Lung microvascular endothelial cell (primary cell): ENCODE measurements at places on chromosomes 4 and X.

DNA sequence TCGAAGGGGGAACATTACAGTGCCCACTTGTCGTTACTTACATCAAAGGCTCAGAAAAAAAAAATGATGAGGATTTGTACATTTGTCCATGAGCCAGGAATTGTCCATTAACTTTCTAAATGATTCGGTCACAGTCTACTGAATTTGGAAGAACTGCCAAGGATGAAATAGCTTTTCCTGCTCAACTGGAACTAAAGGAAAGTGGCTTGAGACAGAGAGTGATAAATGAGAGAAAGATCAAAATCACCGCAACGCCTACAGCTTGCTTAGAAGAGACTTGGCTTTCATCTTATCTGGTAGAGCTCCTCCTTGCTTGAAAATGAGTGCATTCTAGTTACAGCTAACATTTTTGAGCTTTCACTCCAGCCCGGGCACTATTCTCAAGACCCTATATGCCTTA is 55.5 kb upstream of the ADGRG2 start:
- DNase-seq = no peak

GRCh38 chr4:98030059-98030458 is 113.2 kb downstream of the STPG2 start:
- no peak for DNase-seq

DNA sequence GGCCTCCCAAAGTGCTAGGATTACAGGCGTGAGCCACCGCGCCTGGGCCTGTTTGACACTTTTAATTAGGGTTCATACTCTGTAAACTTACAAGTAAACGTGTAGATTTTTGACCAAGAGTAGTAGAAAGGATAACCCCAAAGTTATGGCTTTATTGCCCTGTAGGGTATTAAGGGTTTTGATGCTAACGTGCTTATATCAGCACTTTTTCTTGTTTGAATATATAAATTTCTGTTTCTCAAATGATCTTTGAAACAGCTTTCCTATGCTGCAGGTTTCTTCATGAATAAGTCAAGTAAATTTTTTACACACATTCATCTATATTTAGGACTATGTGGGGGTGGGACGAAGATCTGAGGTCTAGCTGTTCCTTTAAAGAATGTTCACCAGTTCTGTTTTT is 29.3 kb upstream of the REPS2 start:
- DNase-seq = no peak

GRCh38 chrX:6917666-6918065 is 229.8 kb upstream of the STS start:
- no peak for DNase-seq

- DNase-seq = no peak
Measured at GRCh38 chr4:170666909-170667308, 577.2 kb upstream of the AADAT start.

- DNase-seq = no peak
Measured at GRCh38 chr4:86329431-86329830, 30.4 kb downstream of the MAPK10 start.

GRCh38 chrX:154308108-154308946 is 12.7 kb downstream of the TKTL1 start:
- DNase-seq = peak; percentile 68

DNA sequence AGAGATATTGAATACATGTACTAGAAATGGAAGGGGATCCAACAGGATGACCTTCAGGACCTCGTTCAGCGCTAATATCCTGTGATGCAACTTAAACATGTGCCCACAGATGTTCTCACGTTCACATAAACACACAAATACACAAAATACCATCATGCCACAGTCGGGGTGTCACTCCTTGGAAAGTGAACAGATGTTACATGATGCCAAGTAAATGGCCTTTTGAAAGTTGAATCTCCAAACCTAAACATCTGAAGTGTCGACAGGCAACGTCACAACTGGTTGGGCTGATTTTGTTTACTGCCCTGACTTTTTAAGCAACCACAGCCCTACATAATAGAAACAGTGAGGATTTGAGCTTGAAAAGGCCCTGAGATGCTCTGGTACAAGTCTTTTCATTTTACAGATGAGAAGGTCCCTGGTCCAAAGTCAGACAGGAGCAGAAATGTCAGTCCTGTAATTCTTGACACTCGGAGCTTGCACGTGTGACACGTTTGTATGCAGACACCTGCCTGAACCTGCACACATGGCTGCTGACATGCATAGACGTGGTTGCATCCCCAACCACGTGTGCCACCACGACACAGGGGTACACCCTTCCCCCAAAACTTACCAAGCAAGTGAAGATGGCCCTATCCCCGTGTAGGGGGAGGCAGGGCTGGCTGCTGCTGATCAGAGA is 23.5 kb upstream of the BCORL1 start:
- DNase-seq = no peak

DNA sequence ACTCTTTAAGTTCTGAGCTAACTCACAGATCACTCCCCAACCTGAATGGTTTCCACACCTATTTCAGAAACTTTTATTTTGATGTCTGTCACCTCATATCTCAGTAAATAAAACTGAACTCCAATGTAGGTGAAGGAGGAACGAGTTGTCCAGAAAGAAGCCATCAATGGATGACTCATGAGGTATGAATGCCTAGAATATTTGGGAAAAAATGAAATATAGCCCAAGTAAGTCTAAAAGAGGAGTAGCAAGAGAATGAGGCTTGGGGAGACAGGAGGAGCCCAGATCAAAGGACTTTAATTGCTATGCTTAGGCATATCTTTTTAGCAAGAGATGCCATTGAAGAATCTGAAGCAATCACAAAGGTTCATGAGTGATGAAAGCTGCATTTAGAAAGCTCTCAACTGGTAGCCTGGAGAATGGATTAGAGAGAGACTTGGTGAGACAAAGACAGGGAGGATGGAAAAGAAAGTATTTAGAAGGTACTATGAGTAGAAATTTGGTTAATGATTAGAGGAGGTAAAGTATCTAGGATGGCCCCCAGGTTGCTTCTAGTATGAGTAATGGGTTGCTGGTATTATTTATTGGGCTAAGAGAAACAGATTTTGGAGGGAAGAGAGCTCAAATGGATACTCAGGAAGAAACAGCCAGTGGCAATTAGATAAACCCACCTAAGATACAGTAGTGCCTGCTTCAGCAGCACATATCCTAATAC is 39.4 kb downstream of the NOCT start:
- DNase-seq = no peak

DNA sequence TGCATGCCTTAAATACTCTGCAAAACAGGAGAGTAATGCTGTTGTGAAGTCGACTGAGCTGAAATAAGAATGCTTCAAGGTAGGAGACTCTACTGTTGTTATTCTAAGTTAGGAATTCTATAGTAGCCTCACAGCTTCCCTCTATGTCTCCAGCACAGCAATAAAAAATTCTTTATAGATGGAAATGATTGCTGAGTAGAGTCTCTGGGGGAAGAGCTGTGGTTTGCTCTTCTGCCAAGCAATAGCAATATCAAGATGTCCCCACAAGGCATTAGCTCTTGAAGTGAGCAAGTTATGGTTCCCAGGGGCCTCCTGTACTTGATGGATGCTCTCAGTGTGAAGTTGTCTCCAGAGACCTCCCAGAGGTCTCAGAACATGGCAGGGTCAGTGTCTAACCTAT is 880.6 kb upstream of the FRG1 start:
- DNase-seq = no peak

GRCh38 chrX:41288641-41289040 is 45.3 kb upstream of the DDX3X start:
- no peak for DNase-seq

DNA sequence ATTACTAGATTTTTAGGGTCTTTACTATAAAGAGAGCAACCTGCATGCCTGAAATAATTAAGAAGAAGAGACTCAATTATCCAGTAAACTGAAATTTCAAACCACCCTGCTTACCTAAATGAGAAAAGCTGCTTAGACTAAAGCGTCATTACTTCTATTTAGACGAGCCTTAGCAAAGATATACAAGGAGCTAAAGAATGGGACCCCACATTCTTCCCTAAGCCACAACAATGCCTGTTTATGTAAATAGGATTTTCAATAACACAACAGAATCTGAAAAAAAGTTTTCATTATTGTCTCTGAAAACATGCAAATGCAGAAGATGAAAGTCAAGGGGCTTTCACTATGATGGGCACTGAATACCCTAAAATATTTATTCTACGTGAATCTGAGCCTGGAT is 16.2 kb downstream of the GPC3 start:
- no peak for DNase-seq

GRCh38 chr4:117550085-117550484 is 464.7 kb upstream of the TRAM1L1 start:
- no peak for DNase-seq

- no peak for DNase-seq
Measured at GRCh38 chr4:168411318-168412150, 68.8 kb downstream of the DDX60L start.

DNA sequence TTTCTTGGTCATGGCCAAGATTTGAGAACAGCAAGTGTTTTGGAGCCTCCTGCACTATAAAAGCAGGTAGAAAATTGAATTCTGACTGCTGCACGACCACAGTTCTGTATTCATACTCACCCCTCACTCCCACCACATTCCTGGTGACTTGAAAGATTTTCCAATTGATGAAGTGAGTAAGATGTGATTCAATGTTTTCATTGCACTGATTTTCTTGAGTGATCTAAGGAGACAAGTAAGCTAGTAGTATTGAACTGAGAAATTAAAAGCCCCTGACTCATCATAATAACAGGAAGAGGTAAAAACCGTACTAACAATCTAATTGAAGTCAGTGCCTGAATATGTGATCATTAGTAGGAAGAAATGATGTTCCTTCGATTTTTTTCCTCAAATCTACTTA is 6.1 kb upstream of the SEC24D start:
- DNase-seq = peak; percentile 24

GRCh38 chr4:47907089-47907646 is 7.2 kb downstream of the NFXL1 start:
- DNase-seq = no peak

- no peak for DNase-seq
Measured at GRCh38 chrX:39251995-39252394, 450.7 kb downstream of the MID1IP1 start.

DNA sequence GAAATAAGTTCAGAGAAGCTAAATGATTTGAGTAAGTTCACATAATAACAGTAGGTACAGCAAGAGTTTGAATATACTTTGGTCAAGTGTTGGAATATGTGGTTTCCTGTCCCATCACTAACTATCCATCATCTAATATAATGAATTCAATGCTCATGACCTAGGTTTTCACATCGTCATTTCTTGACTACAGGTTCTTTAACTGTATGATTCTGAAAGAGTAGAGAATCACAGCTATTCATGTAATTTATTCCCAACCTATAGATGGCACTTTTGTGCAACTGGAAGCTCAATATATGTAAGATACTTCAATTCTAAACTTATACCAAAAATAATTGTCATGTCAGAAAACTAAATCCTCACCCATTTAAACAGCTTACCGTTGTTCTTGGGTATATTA is 53.1 kb downstream of the TIGD2 start:
- DNase-seq = peak; percentile 31

- DNase-seq = no peak
Measured at GRCh38 chrX:136626891-136627290, 21.1 kb upstream of the CD40LG start.

DNA sequence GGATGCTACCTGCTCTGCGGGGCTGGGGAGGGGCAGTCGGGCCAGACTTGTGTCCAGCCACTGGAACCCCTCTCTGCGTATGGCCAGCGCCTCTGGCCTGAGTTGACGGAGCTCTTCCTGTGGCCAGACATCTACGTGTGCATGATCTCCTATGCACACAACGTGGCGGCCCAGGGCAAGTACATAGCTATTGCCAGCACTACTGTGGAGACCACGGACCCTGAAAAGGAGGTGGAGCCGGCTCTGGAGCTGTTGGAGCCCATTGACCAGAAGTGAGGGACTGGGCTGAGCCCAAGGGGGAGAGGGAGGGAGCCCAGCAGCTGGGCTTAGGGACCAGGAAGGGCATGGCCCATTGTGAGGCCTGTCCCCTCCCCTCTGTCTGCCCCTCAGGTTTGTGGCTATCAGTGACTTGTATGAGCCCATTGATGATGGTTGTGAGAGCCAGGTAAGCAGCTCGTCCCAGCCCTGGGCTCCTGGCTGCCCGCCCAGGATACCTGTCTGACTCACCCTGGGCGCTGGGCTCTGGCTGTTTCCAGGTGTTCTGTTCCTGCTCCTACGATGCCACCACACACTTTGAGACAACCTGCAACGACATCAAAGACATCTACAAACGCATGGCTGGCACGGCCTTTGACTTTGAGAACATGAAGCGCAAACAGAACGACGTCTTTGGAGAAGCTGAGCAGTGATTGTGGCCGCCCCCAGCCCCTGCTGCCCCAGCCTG is 1.8 kb upstream of the FAM50A start:
- DNase-seq = no peak

DNA sequence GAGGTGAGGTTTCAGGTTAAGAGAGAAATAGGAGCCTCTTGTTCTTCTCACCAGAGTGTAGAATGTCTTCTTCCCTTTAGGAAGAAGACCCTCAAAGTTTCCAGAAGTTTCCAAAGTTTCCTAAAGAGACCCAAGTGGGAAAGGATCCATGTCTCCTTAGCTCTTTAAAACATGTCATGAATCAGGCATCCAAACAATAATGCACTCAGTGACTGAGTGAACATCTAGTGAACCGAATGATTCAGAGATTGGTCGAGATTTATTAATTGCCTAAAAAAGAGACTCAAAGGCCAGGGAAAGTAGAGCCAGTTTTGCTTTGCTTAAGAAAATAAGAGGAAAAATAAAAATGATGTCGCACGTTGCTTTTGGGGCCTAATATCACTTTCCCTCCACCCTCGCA is 29.4 kb downstream of the FGF5 start:
- DNase-seq = no peak

DNA sequence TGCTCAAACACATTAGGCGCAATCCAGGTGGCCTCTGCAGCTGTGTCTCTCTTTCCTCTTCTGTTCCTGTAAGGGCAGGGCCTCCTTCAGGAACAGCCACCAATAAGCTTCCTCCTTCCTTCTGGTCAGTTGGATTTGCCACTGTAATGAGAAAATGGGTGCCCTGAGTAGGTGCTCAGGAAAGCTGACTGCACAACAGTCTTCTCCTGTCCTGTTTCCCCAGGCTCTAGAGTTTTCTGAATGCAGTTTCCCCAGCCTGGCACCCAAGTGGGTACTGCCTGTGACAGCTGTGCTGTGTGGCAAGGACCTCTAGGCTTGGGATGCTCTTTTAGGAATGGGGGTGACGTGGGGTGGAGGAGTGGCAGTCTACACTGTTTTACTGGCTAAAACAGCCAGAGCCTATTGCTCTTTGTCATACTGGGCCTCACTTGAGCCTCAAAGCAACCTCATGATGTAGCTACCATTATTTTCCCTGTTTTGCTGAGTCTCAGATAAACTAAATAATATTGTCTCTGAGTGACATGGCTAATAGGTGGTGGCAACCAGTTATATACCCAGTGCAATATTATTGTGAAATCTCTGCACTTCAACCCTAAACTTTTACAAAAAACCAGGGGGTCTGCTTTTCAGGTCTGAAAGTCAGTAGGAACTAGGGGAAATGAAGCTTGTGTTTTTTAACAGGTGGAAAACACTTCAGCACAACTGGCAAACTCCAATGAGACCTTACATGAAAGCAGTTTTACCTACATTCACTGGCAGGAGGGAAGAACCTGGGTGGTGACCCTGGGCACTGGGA is 1.2 kb downstream of the CXCL2 start:
- no peak for DNase-seq

- DNase-seq = no peak
Measured at GRCh38 chr4:101697266-101697665, 93.3 kb upstream of the BANK1 start.
